ENCODE measurements at places on chromosomes 12 and 14.

- no peak for DNase-seq
These were observed 15.0 kb downstream of the KCTD10 start for GRCh38 chr12:109461846-109462756.

- DNase-seq, result no peak
These were observed 48.7 kb downstream of the EID3 start for GRCh38 chr12:104352106-104352713.

- DNase-seq, result no peak
These were observed 107.6 kb downstream of the APAF1 start for GRCh38 chr12:98752726-98753125.

GRCh38 chr12:27343255-27344000 lies 10.8 kb downstream of the BMAL2 start:
- no peak for DNase-seq

DNA sequence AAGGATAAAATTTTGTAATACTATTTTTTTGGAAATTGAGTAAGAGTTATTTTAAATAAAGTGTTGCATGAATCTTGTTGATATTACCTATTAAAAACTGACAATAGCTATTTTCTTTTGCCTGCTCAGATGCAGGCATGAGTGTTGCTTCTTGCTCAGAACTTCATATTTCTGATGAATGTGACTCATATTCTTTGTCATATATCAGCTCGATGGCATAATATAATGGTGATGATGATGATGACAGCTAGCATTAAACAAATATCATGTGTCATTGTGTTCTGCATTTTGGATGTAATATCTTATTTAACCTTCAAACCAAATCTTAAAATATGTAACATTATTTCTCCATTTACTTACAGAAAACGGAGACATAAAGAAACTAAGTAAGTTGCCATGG lies 605.5 kb upstream of the FOXG1 start:
- DNase-seq, result no peak

GRCh38 chr12:89162589-89163261 lies 189.6 kb downstream of the DUSP6 start:
- no peak for DNase-seq
